Stimulated activated CD8-positive, alpha-beta memory T cell treated with anti-CD3 and anti-CD28 coated beads, Interleukin-4, amount 100 ng/mL, for 1 hour (primary cell): ENCODE measurements at places on chromosomes 6 and 20.

- no peak for DNase-seq
Observed at GRCh38 chr6:156971153-156971885, 194.1 kb downstream of the ARID1B start.

- DNase-seq, result no peak
Observed at GRCh38 chr6:111534231-111534751, 51.3 kb upstream of the REV3L start.

DNA sequence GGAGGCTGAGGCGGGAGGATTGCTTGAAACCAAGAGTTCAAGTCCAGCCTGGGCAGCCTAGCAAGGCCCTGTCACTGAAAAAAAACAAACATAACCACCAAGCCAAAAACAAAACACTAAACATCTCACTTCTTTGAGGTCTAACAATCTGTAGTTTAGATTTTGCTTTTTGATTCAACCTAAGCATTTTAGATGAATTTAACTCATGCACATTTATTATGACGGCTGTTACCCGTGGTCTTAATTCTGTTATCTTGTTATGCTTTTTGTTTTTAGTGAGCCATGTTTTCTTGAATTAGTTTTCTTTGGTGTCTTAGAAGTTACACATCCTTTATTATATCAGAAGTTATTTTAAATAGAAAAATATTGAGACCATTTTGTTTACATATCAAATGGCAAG lies 13.8 kb upstream of the GTSF1L start:
- DNase-seq, result no peak

DNA sequence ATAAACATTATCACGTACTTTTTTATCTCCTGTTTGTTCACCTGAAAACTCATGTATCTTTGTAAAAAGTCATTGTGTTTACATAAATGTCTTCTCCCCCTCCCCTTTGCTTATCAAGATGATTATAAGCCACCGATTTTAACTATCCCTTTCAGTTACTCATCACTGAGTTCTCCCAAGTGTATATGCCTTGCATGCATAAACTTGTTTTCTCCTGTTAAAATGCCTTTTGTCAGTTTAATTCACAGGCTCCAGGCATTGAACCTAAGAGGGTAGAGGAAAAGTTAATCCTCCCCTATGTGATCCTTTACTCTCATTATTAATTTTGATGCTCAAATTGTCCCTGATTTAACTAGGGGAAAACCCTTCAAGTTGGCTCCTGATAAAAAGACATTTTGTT lies 24.2 kb downstream of the ANKEF1 start:
- DNase-seq, result no peak

DNA sequence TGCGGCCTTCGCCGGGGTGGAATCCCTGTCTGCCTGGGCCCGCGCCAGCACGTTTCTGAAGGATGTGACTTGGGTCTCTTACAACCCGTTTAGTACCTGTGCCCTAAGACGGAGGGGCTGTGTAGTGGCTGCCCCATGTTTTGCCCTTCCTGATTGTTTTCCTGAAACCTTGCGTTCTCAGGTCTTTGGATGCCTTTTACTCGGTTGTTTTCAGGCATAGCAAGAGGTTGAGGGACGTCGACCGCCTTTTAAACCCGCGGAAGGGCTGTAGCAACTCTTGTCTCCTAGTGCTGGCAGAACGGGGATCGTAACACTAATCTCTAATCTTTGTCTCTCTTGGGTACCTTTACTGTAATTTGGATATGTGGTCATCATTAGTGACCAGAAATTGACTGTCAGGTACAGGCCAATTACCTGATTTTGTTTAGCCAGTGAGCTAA lies 706 bp upstream of the NANP start:
- no peak for DNase-seq

- no peak for DNase-seq
Observed at GRCh38 chr6:83589076-83589475, 76.7 kb downstream of the PRSS35 start.

DNA sequence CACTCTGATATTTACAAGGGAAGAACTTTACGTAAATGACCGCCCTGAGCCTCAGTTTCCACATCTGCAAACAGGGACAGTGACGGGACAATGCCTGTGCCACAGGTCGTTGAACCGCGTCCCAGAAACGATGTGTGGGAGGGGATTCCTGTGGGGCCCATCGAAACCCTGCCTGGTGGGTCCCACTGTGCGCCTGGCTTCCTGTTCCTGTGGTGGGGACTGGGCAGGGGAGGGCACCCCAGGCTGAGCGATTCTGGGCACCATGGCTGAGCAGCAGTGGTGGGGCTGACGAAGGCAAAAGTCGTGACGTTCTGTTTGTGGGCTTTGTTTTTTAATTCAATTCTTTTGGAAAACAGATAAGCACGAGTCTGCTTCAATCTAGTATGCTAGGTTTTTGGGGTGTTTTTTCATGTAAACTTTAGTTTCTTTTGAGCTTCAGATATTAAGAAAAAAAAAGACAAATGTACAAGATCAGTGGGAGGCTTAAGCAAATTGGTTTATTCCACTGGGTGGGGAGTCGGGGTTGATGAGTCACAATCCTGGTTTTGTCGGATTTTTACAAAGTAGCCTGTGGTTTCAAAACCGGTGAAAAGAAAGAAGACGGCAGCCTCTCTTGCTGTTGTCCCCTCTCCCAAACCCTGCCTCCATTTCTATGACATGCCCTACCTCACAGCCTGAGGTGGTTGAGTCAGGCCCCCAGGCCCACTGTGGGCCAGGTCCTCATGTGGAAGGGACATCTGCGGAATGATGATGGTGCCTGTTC lies 40.4 kb downstream of the GNAS-AS1 start:
- DNase-seq, result no peak

DNA sequence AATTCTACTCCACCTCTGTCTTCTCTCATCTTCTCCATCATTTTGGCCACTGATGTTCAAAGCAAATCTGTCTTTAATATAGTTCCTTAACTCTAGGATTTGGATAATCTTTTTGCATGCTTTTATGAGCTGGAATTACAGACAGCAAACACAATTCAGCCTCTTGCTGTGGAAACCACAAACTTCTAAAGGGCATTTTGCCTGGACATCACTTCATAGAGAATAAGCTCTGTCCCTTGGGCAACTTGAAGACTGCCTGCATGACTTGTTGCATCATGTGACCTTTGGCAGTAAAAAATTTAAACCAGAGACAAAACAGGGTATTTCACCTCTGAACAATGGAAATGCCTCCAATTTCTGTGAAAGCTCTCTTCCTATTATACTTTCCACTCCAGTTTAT lies 74.1 kb upstream of the HDDC2 start:
- no peak for DNase-seq

DNA sequence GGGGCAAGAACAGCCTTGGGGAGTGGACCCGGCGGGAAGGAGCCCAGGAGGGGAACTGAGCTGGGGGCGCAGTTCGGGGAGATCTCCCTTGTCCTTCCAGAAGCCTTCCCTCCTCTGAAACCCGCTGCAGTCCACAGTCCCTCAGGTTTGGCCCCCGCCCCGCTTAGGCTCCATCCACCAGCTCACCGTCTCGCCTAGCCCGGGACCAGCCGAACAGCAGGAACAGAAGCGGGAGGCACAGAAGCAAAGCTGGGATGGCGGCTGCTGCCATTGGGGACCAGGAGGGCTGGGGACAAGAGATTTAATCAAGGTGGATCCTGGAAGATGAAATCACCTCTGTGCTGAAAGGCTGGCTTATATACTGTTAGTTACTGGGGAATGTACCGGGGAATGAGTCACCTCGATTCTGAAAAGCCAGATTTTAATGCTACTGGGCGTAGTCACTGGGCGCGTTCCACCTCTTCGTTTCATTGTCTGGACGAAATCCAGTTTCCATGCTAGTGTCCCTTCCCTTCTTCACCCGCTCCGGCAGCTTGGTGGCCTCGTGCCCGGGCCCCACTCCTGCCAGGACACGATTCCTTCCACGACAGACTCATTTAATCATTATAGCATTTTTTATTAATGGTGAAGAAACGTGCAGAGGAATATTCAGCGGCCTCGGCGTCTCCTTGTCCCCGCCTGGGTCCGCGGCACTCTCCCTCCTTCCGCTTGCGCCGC lies at the start of gene RAET1L:
Gene RAET1L (minus strand): TSS at position 332 of the 717 bp plus-strand sequence. CDS start 61 bp downstream, at position 271.
- no peak for DNase-seq

DNA sequence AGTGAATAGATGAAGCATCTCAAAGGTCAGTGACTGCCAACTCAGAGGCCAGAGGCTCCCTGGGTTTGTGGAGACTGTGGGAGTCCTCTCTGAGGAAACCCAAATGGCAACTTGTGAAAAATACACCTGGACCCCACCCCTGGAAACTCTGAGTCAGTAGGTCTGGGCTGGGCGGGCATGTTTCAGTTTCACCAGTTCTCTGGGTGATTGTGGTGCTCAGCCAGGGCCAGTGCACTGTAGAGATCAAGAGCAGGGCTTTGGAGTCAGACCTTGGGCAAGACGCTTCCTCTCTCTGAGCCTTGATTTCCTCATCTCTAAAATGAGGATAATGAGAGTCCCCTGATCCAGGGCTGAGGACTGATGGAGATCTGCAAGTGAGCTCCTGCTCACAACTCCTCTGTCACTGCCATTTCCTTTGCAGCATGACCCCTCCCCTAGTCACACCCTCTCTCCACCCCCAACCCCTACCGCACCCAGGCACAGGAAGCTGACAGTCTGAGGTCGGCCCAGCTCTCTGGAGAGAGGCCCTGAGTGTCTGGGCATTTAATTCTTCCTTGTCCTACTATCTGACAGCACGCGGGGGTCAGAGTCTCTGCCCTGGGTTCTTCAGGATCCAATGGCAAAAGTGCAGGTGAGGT lies 5.1 kb downstream of the DEF6 start:
- DNase-seq, result peak; percentile 75
